ENCODE measurements at places on chromosomes 16 and 17. TPM values are rescaled to one million over a fixed set of nuclear protein-coding genes. Genes with fewer than 3 reads are reported as not detected.

DNA sequence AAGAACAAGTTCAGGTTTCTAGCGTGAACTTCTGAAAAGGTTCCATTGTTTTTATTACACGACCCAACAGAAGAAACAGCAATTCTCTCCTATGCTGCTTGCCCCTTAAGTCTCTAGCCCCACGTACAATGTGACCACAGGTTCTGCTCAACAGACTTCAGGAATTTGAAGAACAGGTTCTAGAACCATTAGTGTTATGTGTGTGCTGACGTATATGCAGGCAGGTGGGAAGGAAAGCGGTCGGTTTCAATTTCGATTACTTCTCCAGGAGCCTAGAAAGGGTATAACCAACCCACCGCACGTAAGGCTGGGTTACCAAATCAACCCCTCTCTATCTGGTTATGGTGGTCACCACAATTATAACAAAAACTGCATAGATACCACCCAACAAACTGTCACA lies 39.4 kb downstream of the XPO6 start:
- DNase-seq, result no peak

DNA sequence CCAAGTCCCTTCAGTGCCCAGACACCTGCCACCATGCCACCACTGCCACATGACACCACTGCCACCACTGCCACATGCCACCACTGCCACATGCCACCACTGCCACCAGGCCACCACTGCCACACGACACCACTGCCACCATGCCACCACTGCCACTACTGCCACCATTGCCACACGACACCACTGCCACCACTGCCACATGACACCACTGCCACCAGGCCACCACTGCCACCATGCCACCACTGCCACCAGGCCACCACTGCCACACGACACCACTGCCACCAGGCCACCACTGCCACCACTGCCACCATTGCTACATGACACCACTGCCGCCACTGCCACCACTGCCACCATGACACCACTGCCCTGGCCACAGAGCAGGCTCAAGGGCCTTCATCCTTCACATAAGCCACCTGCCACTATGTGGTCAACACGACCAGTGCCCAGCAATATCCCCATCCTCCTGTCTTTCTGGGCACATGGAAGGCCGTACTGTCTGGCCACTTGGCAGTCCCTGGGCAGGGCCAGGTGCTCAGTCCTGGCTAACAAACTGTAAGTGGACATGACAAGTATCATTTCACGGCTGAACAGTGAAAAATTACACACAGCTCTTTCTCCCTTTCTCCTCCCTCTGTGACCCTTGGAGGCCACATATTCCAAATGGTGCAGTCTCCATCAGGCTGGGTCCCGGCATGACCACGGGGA lies 33.1 kb downstream of the ABR start:
- DNase-seq, result no peak

GRCh38 chr17:79991924-79992648 lies 43.6 kb downstream of the TBC1D16 start:
- DNase-seq, result no peak

GRCh38 chr17:12388226-12388625 lies 277.5 kb upstream of the MYOCD start:
- DNase-seq, result no peak

- DNase-seq, result no peak
Measured at GRCh38 chr16:60818465-60818864, 1217.8 kb downstream of the CDH8 start.

GRCh38 chr16:64711026-64711425 lies 410.8 kb downstream of the CDH11 start:
- no peak for DNase-seq

- no peak for DNase-seq
Measured at GRCh38 chr17:32226886-32227285, 38.7 kb upstream of the RHBDL3 start.

GRCh38 chr17:19909139-19909538 lies 41.4 kb upstream of the ULK2 start:
- DNase-seq, result no peak

DNA sequence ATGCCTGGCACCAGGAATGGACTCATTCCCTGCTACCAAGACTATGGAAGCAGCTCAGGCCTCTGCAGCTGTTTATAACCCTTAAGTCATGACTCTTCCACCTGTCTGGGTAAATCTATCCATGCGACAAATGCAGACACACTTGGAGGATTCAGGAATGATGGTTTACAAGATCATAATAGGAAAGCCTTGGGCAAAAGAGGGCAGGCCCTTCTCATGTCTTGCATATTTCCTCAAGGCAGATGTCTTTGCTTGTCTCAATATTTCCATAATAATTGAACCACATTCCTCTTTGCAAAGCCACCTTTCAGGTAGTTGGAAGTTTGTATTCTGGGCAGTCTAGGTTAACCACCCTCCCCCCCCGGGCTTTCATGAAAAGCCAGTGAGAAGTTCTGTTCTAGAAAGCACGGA lies 884 bp upstream of the JPT1 start:
- DNase-seq, result no peak

GRCh38 chr17:74145756-74146155 lies 57.7 kb upstream of the RPL38 start:
- DNase-seq, result no peak

DNA sequence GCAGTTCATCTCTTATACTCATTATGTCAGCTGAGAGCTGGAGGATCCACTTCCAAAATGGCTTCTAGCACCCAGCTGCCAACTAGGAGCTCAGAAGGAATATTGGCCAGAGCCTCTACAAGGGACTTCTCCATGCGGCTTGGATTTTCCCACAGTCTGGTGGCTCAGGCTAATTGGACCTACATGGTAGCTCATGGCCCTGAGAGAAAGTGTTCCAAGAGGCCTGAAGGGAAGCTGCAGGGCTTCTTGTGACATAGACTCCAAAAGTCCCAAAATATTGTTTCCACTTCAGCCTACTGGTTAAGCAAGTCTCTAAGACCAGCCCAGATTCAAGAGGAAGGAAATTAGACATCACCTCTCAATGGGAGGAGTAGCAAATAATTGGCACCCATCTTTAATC lies 6.8 kb downstream of the NOG start:
- no peak for DNase-seq

DNA sequence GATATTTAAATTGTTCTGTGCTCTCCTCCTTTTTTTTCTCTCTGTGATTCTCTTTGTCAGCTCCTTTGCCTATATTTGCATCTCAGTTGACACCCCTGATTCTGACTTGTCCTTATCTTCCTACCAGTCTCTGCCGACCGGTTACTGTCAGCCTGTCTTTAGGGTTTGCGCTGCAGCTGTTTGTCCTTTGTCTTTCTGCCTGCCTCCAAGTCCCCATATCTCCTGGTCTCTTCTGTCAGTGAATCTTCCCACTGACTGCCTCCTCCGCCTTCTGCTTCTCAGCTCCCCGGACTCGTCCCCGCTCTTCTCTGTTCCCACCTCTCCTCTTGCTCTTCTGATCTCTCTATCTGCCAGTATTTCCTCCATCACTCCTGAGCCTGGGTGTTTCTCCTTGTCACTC lies 5.2 kb downstream of the TLCD2 start:
- DNase-seq, result no peak

The PRSS22 gene
- not detected for total RNA-seq

The RND2 gene
- total RNA-seq, result not detected

The CES3 gene
- total RNA-seq, result 6.8 TPM

The UTS2R gene
- total RNA-seq, result 0.18 TPM

The SHISA6 gene
- not detected for total RNA-seq

The HOXB13 gene
- total RNA-seq, result not detected

The FBXO39 gene
- total RNA-seq, result not detected

The NRN1L gene
- not detected for total RNA-seq

The SYCE1L gene
- total RNA-seq, result 8.5 TPM
